ENCODE measurements at places on chromosomes 11 and 22. TPM values are rescaled to one million over a fixed set of nuclear protein-coding genes. Genes with fewer than 3 reads are reported as not detected.

Gene OR4C3
- not detected for total RNA-seq

Gene SHISAL1
- total RNA-seq, result not detected

Gene NLRP10
- not detected for total RNA-seq

Gene SEZ6L
- not detected for total RNA-seq

Gene TEX54
- total RNA-seq, result 1.3 TPM

Gene CALCA
- not detected for total RNA-seq

Gene SCGB1D2
- total RNA-seq, result not detected

Gene TMEM132A
- total RNA-seq, result 2.4 TPM

Gene ENTHD1
- 0.20 TPM for total RNA-seq

Gene MMP26
- total RNA-seq, result not detected

Gene CRYBB1
- not detected for total RNA-seq

Gene CDPF1
- 14.2 TPM for total RNA-seq

Gene ACTN3
- not detected for total RNA-seq

Gene TMA7B
- 1.3 TPM for total RNA-seq
